SW480 (cell line): ENCODE measurements at places on chromosomes 2 and 18.

- DNase-seq: no peak
Observed at GRCh38 chr18:75433098-75433497, 5.6 kb upstream of the SMIM21 start.

- no peak for DNase-seq
Observed at GRCh38 chr2:215186021-215186420, 47.6 kb upstream of the ABCA12 start.

- no peak for DNase-seq
Observed at GRCh38 chr2:287911-288757, at the start of gene ALKAL2. ALKAL2 (minus strand) TSS chr2:288091; CDS start chr2:287835, 256 bp downstream.

GRCh38 chr2:224645722-224646121 is 60.6 kb upstream of the CUL3 start:
- DNase-seq: peak; percentile 39

GRCh38 chr2:223995569-223995968 is 38.3 kb downstream of the MRPL44 start:
- peak; percentile 36 for DNase-seq

GRCh38 chr18:8088626-8089025 is 520.6 kb upstream of the RAB12 start:
- DNase-seq: no peak

- DNase-seq: no peak
Observed at GRCh38 chr2:233079953-233080835, 20.1 kb downstream of the INPP5D start.

- DNase-seq: no peak
Observed at GRCh38 chr2:64918220-64918886, 70.8 kb upstream of the SLC1A4 start.

DNA sequence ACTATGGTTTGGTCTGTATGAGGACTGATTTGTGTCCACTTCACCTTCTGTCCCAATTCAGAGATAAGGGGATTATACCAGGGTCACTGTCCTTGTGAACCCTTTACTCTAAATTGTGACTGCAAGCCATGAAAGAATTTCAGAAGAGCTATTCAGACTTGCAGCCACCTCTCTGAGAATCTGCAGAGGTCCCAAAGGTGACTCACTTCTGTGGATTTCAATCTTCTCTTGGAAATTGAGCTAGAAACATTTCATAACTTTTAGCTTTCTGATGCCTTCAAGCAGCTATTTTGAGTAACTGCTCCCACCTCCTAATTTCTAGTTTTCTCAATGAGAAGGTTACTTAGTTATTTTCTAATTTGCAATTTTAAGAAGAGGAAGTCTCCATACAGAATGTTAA is 1242.4 kb upstream of the ACVR2A start:
- DNase-seq: no peak

GRCh38 chr2:88754585-88755320 is 63.3 kb downstream of the RPIA start:
- no peak for DNase-seq

GRCh38 chr2:69285379-69285894 is 101.6 kb downstream of the GFPT1 start:
- no peak for DNase-seq

DNA sequence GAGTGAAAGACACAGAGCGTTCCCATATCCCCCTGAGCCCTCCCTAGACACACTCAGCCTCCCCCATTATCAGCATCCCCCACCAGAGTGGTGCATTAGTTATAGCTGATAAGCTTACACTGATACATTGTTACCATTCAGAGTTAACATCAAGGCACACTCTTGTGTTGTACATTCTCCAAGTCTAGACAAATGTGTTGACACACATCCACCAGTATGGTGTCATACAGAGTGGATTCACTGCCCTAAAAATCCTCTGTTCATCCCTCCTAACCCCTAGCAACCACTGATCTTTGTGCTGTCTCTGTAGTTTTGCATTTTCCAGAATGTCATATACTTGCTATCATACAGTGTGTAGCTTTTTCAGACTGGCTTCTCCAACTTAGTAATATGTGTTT is 78.0 kb upstream of the RPL31 start:
- DNase-seq: no peak

- peak; percentile 9 for DNase-seq
Observed at GRCh38 chr18:74963820-74964446, 245.0 kb downstream of the PTGR3 start.

- no peak for DNase-seq
Observed at GRCh38 chr2:134917360-134917865, 1.2 kb upstream of the CCNT2 start.

- no peak for DNase-seq
Observed at GRCh38 chr18:21489919-21490495, 110.5 kb downstream of the ESCO1 start.

DNA sequence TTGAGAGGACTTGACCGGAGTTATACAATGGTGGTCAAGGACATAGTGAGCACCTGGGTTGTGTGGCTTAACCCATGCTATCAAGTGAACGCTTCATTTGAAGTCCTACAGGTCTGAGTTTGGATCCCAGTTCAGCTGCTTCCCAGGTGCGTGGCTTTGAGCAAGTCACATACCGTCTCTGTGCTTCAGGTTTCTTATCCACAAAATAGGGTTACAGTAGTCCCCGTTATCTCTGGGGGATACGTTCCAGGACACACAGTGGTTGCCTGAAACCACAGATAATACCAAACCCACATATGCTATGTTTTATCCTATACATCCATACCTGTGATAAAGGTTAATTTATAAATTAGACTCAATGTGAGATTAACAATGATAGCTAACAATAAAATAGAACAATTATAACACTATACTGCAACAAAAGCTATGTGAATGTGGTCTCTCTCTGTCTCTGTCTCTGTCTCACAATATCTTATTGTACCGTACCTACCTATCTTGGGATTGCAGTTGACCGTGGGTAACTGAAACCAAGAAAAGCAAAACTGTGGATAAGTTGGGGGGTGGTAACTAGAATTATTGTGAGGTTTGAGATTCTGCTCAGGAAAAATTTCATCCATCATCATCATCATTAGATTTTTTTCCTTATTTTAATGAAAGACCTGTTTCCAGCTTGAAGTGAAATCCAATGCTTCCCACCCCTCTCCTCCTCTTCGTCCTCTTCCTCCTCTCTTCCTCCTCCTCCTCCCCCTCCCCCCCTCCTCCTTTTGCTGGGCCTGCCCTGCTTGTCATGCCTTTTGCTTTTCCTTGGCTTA is 22.7 kb downstream of the LBH start:
- DNase-seq: no peak

GRCh38 chr2:222362336-222362735 is 62.0 kb upstream of the SGPP2 start:
- no peak for DNase-seq

DNA sequence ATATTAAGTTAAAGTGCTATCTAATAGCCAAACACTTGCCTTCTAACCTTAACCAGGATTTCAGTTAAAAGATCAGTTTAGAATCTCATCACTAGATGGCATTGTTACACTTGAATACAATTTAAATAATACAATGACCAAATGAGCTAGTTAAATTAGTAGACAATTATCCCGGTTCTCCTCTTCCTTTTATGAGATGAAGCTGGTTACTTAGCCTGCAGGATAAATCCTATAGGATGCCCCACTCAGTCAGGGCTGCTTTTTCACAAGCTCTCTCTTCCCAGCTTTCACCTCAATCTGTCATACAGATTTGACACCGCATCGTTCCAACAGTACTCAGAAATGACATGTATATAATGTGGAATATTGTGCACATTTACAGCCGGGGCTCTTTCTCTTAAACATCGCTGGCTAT is 678.8 kb downstream of the KCNJ3 start:
- peak; percentile 36 for DNase-seq

DNA sequence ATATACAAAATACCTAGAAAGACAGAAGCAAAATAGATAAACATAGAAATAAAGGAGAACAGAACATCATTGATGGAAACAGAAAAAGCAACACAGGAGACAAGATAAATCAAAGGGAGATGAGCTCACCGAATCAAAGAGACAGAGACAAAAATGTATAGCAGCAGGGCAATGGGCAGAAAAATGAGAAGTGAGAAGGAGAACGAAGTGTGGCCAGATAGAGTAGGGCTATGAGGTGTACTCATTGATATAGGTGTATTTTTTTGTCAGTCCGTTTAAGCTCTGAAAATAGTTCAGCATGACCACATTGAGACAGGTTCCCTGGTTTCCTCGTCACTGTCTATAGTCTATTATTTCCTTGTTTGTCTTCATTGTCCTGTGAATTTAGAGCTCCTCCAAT is 55.1 kb downstream of the SP100 start:
- no peak for DNase-seq

DNA sequence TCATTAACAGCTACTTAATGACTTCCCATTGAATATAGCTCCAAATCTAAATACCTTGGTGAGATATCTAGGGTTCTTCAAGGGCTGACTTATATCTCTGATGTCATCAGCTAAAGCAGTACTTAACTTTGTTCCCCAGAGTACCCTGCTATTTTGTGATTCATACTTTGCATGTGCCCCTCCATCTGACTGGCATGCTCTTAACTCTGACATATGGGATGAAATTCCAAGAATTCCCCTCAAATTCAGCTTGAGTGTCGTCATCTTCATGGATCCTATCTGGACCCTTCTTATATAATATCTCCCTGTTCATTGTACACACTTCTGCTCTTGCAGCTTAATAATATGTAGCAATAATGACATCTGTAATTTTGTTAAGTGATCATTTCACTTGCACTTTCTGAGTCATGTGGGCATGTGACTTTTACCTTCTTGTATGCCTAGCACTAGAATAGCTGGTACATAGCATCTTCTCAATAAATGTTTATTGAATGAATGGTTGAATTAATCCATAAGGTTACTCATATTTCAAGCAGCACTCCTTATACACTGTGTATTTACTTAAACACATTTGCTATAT is 172.9 kb downstream of the WDR7 start:
- no peak for DNase-seq

GRCh38 chr2:112692495-112692911 is 28.3 kb upstream of the NT5DC4 start:
- peak; percentile 99 for DNase-seq

GRCh38 chr2:32931945-32932709 is 14.6 kb upstream of the LTBP1 start:
- DNase-seq: no peak

- no peak for DNase-seq
Observed at GRCh38 chr2:101787097-101787496, 89.6 kb downstream of the MAP4K4 start.

DNA sequence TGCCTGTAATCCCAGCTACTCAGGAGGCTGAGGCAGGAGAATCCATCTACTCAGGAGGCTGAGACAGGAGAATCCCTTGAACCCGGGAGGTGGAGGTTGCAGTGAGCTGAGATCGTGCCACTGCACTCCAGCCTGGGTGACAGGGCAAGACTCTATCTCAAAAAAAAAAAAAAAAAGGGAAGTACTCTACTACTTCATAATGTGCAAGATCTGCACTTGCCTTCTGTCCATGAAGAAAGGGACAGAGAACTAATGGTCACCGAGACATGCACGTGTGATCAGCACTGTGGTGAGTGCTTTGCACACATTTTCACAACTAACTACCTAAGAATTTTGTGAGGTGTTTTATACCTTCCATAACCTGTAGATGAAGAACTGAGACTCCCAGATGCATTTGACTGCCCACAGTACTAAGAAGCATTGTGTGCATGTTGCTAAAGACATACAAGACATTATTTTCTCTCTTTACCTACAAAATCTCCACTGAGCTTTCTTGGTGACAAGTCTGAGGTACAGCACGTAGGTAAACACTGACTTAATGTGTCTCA is 784.8 kb upstream of the ID2 start:
- DNase-seq: no peak

DNA sequence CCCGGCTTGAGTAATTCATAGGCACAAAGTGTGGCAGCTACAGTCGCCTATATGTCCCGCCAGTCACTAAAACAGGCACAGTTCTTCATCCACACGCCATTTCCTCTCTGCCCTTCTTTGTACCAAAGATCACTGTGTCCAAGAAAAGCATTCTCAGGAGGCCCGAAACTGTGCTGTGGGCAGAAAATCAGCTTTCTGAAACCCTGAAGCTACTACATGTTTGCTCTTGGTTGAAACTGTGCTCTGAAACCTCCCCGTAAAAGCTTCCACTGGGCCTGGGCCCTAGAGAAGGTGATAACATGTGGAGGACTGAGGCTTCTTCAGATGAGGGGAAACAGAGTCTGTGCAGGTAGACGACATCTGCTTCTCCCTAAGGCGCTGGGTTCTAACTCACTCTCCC is 75.6 kb upstream of the ID2 start:
- no peak for DNase-seq

DNA sequence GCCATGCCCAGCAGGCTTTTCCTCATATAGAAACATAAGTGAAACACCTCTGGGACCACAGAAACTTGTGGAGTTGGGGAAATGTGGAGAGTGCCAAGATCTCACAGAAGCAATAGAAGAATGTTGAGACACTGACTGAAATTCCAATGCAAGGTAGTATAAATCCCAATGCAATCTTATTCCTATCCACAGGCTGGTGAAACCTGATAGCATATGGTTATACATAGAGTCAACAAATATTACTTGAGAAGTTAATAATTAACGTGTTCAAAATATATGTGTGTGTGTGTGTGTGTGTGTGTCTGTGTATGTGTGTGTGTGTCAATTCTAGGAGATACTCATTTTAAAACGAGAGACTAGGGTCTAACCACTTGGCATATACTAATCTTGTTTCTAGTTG is 776.8 kb upstream of the ACVR2A start:
- peak; percentile 57 for DNase-seq

- no peak for DNase-seq
Observed at GRCh38 chr2:133365117-133365516, 203.1 kb downstream of the NCKAP5 start.

DNA sequence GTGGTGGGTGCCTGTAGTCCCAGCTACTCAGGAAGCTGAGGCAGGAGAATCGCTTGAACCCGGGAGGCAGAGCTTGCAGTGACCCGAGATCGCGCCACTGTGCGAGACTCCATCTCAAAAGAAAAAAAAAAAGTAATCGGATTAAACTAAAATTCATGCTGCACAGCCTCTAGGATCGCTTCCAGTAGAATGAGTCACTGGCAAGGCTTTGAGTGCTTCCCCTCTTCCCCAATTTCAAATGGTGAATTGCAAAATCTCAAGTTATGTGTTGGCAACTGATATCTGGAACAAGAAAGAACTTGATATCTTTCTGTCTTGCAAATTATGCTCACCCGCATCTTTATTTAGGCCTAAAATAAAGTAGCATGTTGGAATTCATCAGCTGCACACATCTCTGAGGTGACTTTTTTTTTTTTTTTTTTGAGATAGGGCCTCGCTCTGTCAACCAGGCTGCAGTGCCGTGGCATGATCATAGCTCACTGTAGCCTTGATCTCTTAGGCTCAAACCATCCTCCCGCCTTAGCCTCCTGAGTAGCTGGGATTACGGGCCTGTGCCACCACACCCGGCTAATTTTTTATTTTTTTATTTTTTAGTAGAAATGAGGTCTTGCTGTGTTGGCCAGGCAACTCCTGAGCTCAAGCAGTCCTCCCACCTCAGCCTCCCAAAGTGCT is 12.7 kb downstream of the TTC39C start:
- DNase-seq: no peak

- peak; percentile 99 for DNase-seq
Observed at GRCh38 chr2:170715062-170715931, at the start of gene SP5. SP5 (plus strand) TSS chr2:170715337; CDS start chr2:170715513, 176 bp downstream.

GRCh38 chr2:227568852-227569169 is 29.9 kb upstream of the SCYGR2 start:
- DNase-seq: no peak
